ENCODE measurements at places on chromosomes 12 and 14.

GRCh38 chr12:57476162-57476992 lies 3.3 kb downstream of the ARHGAP9 start:
- DNase-seq: no peak

GRCh38 chr14:64758025-64758521 lies 53.8 kb downstream of the PLEKHG3 start:
- DNase-seq: no peak

DNA sequence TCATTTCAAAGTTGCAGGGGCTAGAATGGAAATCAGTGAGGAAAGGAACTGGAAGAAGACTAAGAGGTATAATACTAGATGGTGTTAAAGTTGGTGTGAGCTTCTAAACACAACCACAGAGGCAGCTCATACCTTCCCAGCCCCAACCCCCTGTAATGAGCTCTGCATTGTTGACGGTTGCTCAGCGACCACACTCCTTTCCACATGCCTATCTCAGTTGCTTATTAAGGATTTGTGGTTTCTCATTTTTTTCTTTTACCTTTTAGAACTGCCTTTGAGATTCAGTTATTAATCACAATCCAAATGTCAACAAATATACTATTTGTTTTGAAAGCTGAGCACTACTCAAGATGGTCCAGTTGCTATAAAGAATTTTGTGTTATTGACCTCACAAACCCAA lies 62.1 kb upstream of the KIF21A start:
- no peak for DNase-seq

GRCh38 chr12:84069198-84069597 lies 843.4 kb downstream of the SLC6A15 start:
- peak; percentile 3 for DNase-seq

GRCh38 chr14:54001189-54001878 lies 44.7 kb upstream of the BMP4 start:
- DNase-seq: no peak

DNA sequence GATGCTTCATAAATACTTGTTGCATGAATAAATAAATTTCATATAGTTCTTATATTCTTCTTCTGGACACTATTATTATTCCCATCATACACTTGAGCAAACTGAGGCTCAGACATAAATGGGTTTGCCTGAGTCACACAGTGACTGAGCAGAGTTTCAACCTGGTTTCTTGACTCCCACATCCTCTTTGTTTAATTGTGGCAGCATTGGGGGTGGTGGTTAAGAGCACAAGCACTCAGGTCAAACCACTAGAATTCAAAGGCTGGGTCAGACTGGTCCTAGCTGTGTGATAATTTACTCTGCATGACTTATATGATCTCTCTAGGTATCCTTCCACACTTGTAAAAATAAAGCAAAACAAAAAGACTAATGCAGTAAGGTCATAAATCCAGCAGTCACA lies 274.9 kb upstream of the SRRM4 start:
- no peak for DNase-seq

DNA sequence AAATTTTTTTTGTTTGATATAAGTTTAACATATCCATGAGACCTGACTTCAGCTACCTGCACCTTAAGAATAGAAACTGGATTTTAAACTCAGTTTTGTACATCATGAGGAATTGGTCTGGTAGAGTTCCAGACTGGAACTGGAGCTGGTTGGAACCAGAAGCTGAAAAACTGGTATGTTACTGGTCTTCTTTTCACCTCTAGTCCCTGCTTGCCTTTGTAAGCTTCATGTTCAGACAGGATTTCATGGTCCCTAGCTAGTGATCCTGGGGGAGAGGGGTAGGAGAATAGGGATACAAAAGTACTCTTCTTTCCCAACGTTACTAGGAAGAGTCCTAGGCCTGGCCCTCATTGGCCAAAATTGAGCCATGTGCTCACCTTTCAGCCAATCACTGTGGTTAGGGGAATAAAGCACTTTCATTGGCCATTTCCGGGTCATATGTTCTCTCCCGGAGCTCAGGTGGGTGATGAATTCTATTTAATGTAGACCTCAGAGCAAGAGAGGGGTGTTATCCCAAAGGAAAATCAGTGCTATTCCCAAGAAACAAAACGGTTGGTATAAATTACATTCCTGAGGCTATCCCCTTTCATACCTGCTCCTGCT lies 36.9 kb upstream of the APPL2 start:
- no peak for DNase-seq

Data from GM04503 (cell line).